Stimulated activated CD4-positive, alpha-beta T cell treated with anti-CD3 and anti-CD28 coated beads, Interleukin-2, amount 100 ng/mL, for 48 hours (primary cell): ENCODE measurements at places on chromosomes 2 and 18.

GRCh38 chr2:204114295-204115136, 178.0 kb downstream of the ICOS start:
- no peak for DNase-seq

DNA sequence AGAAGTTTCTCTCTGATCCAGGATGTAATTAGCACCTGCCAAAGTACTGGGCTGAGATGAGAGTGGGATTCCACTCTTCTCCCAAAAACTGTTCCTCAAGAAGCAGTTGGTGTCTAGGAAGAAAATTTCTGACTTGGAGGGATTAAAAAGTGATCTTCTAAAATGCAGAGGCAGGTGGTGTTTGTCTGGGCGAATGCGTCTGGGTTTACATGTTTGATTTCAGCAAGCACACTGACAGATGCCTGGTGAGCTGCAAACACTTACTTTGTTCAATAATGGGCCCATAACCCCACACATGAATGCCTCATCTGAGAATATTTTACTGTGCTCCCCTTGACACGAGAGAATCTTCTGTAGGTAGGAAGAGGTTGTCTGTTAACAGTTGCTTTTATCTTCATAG, 24.3 kb upstream of the KCNF1 start:
- DNase-seq = no peak

DNA sequence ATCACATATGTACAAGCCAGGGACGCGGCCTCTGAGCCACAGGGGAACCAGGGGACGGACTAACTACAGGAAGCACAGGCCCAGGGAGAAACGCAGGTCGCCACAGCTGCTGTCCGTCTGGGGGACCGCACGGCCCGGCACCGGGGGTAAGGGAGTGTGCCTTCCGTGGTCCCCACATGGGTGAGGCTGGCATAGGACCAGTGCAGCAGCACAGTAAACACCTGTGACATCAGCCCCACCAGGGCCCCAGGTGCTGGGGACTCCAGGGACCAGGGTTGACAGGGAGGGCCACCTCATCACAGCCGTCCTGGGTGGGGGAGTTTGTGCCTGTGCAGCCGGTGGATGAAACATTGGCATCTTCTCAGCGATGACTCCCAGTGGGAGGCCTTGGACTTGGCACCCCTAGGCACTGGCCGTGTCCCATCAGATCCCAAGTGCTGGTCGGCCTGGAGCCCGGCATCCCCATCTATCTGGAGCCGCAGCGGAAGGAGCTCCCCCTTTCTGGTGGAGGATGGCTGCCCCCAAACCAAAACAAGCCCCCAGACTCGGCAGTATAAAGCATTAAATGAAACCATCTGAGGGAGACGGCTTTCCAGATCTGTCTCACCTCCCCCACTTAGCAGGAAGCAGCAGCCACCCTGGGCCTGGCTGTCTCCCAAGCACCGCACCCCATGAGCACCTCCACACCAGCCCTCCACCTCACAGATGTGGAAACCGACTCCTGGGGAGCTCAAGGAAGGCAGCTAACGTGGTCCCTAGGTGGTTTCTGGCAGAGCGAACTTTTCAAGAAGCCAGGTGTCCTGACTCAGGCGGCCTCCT, 22.5 kb downstream of the AQP12A start:
- no peak for DNase-seq

DNA sequence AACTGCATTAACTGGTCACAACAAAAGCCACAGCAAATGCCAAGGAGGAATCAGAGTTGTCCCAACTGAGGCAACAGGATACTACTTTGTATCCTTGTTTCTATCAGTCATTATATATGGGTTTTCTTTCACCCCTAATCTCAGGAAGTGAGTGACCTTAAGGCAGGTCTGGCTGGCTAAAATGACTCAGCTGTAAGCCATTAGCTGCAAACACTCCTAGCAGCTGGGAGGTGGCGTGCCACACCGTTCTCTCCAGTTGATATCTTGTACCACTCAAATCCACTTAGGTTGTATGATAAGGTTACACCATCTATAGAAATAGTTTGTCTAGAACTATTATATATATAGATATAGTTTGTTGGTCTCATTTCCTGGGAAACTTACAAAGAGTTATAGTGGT, 171.1 kb upstream of the MC4R start:
- no peak for DNase-seq

GRCh38 chr18:77478646-77479442, 229.2 kb downstream of the GALR1 start:
- DNase-seq = no peak

- DNase-seq = no peak
These were observed 823 bp upstream of the GORASP2 start for GRCh38 chr2:170928036-170928823.

- no peak for DNase-seq
These were observed 7.2 kb upstream of the PROC start for GRCh38 chr2:127410871-127411652.

DNA sequence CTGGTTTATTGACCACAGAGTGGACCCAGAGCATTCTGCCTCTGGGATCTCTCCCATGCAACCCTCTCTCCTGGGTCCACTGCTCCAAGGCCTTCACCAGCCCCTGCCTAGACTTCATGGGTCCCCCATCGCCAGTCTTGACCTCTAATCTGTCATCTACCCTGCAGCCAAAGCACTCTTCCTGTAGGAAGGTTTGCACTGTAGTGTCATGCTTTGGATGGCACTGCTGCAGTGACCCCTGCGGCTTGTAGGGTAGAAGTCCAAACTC, 41.7 kb downstream of the MYO7B start:
- no peak for DNase-seq

DNA sequence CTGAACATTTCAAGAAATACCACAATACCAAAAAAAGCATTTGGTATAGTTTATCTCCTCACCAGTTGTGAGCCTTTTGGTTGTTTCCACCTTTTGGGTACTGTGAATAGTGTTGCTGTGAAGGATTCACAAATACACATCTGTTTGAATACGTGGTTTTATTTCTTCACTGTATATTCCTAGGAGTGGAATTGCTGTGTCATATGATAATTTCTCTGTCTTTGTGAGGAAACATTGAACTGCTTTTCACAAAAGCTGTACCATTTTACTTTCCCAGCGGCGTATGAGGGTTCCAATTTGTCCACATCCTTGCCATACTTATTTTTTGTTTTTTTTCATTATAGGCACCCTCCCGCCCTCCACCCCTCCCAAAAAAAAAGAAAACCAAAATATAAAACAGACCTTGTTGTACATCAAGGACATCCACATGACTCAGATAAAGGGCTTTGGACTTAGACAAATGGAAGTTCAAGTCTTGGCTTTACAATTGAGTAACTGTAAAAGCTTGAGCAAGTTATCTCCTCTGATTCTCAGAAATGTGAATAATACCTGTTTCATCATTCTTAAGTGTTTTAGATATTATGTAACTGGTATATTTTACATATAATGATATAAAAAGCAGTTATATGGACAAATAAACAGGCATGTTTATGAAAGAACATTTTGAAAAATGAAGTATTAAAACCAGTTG, 19.0 kb downstream of the UBE2E3 start:
- no peak for DNase-seq
